ENCODE measurements at places on chromosomes 2 and 18.
A peak's percentile ranks its signal among the peaks of the same experiment; 100 is the strongest.

- H3K27me3 ChIP-seq = no peaks in the 10 kb centered on the region
- no peaks in the 10 kb centered on the region for H3K36me3 ChIP-seq
- H3K4me1 ChIP-seq = no peaks in the 10 kb centered on the region
- H3K4me3 ChIP-seq = no peak overlapping the region
- no peak for ATAC-seq
Observed at GRCh38 chr2:186256540-186256939, 229.5 kb upstream of the ZC3H15 start.

DNA sequence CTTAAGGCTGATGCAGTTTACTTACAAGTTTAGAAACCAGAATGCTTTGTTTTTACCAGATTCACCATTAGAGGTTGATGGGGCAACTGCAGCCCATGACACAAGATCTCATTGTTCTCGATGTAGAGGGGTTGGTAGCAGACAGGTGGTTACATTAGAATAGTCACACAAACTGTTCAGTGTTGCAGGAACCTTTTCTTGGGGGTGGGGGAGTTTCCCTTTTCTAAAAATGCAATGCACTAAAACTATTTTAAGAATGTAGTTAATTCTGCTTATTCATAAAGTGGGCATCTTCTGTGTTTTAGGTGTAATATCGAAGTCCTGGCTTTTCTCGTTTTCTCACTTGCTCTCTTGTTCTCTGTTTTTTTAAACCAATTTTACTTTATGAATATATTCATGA, 99.4 kb upstream of the IL1R2 start:
- no peak overlapping the region for H3K27ac ChIP-seq
- H3K4me1 ChIP-seq = no peaks in the 10 kb centered on the region
- no peaks in the 10 kb centered on the region for H3K27me3 ChIP-seq
- no peak for ATAC-seq
- H3K4me3 ChIP-seq = no peak overlapping the region
- H3K36me3 ChIP-seq = peaks cover 71% of the 10 kb centered on the region

GRCh38 chr2:62410926-62411456, 95.0 kb downstream of the TMEM17 start:
- no peaks in the 10 kb centered on the region for H3K36me3 ChIP-seq
- H3K27me3 ChIP-seq = no peaks in the 10 kb centered on the region
- no peaks in the 10 kb centered on the region for H3K4me1 ChIP-seq
- no peak overlapping the region for H3K4me3 ChIP-seq
- ATAC-seq = peak; percentile 5

- no peaks in the 10 kb centered on the region for H3K36me3 ChIP-seq
- ATAC-seq = no peak
- no peaks in the 10 kb centered on the region for H3K27me3 ChIP-seq
- H3K4me3 ChIP-seq = no peak overlapping the region
- H3K27ac ChIP-seq = no peak overlapping the region
Observed at GRCh38 chr2:135162786-135163185, 110.7 kb downstream of the RAB3GAP1 start.

DNA sequence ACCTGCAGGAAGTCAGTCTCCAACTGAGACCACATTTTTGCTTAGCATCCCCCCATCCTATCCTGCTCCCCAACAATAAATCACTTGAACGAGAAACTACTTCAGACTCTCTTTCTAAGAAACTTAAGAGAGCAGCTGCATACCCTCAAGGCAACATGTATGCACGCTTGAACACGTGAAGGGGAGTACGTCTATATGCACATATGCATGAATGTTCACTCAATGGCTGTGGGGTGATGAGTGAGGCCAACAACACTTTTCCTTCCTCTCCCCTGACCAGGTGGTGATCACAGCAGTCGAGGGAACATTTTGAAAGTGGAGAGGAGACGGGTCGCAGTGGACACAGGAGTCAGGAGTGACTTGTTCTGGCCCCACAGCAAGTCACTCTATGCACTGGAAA, 79.8 kb upstream of the LPIN2 start:
- no peak overlapping the region for H3K27ac ChIP-seq
- no peaks in the 10 kb centered on the region for H3K27me3 ChIP-seq
- H3K4me3 ChIP-seq = no peak overlapping the region
- H3K4me1 ChIP-seq = peaks cover 15% of the 10 kb centered on the region
- ATAC-seq = no peak
- H3K36me3 ChIP-seq = no peaks in the 10 kb centered on the region

DNA sequence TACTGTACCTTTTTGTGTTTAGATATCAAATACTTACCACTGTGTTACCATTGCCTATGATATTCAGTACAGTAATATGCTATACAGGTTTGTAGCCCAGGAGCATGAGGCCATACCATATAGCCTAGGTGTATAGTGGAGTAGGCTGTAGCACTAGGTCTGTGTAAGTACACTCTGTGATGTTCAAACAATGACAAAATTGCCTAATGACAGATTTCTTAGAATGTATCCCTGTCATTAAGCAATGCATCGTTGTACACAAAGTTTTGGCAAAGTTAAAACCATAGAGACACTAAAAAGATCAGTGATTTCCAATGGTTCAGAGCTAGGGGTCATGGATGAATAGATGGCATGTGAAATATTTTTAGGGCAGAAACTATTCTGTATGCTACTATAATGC, 415.5 kb downstream of the NCKAP5 start:
- no peak overlapping the region for H3K27ac ChIP-seq
- ATAC-seq = no peak
- no peak overlapping the region for H3K4me3 ChIP-seq
- no peaks in the 10 kb centered on the region for H3K4me1 ChIP-seq
- H3K27me3 ChIP-seq = no peaks in the 10 kb centered on the region
- no peaks in the 10 kb centered on the region for H3K36me3 ChIP-seq

DNA sequence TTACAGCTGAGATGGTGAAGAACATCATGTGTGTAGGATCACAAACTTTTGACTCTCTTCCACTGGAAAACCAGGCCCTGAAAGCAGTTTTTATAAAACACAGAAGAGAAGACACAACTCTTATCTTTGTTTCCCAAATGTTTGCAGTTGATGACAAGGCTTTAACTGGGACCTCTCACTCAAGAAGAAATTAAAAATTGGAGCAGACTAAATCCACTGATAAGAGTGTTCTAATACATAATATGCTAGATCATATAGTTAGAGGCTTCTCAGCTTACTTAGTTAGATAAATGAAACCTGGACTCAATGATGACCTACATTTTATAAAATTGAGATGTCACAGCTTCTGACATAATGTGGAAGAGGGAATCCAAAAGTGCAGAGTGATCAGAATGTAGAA, 158.3 kb upstream of the WDSUB1 start:
- no peak for ATAC-seq
- no peaks in the 10 kb centered on the region for H3K36me3 ChIP-seq
- H3K4me1 ChIP-seq = no peaks in the 10 kb centered on the region
- no peak overlapping the region for H3K27ac ChIP-seq
- H3K4me3 ChIP-seq = no peak overlapping the region

- H3K36me3 ChIP-seq = no peaks in the 10 kb centered on the region
- H3K4me1 ChIP-seq = no peaks in the 10 kb centered on the region
Observed at GRCh38 chr2:74493546-74493945, 5.9 kb downstream of the LBX2 start.

DNA sequence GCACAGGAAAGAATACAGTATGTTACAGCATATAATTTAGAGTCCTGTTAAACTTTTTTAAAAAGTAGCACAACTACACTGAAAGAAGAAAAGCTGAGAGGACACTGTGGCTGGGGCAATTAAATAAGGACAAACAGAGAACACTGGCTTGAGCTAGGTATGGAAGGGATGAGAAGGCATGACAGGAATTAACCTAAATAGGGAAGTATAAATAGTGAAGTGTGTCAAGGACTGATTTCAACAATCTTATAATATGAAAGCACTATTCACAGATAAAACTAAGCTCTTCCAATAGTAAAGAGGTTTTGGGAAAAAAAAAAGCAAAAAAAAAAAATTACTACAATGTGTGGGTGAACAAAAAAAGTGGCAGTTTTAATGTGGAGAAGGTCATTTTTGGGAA, 45.5 kb downstream of the PPP3R1 start:
- H3K36me3 ChIP-seq = peaks cover under 1% of the 10 kb centered on the region
- ATAC-seq = no peak
- no peaks in the 10 kb centered on the region for H3K4me1 ChIP-seq
- H3K27ac ChIP-seq = no peak overlapping the region

DNA sequence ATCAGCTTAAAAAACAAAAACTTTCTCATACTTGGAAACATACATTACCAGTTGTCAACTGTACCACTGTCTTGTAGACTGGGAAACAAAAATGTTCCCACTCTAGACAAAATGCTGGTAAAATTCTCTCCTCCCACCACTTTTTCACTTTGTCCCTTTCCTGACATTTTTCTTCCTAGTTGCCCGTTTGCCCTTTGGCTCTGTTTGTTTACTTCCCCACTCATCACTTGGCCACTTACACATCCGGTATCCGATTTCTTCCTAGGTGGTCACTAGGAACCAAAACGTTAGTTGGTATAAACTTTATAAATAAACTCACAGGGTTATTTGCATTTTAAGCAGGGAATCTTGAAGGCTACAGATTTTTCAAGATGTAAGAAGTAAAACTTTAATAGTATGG, 84.9 kb downstream of the METTL4 start:
- no peaks in the 10 kb centered on the region for H3K4me1 ChIP-seq
- no peak for ATAC-seq
- H3K27ac ChIP-seq = no peak overlapping the region
- H3K4me3 ChIP-seq = no peak overlapping the region

- no peaks in the 10 kb centered on the region for H3K36me3 ChIP-seq
- H3K4me1 ChIP-seq = no peaks in the 10 kb centered on the region
- H3K4me3 ChIP-seq = no peak overlapping the region
- no peak overlapping the region for H3K27ac ChIP-seq
Observed at GRCh38 chr2:168300460-168300859, 53.1 kb upstream of the STK39 start.

- H3K4me1 ChIP-seq = no peaks in the 10 kb centered on the region
- ATAC-seq = peak; percentile 41
- no peaks in the 10 kb centered on the region for H3K27me3 ChIP-seq
- H3K36me3 ChIP-seq = no peaks in the 10 kb centered on the region
- H3K4me3 ChIP-seq = no peak overlapping the region
Observed at GRCh38 chr2:3180082-3180908, 197.3 kb downstream of the EIPR1 start.

DNA sequence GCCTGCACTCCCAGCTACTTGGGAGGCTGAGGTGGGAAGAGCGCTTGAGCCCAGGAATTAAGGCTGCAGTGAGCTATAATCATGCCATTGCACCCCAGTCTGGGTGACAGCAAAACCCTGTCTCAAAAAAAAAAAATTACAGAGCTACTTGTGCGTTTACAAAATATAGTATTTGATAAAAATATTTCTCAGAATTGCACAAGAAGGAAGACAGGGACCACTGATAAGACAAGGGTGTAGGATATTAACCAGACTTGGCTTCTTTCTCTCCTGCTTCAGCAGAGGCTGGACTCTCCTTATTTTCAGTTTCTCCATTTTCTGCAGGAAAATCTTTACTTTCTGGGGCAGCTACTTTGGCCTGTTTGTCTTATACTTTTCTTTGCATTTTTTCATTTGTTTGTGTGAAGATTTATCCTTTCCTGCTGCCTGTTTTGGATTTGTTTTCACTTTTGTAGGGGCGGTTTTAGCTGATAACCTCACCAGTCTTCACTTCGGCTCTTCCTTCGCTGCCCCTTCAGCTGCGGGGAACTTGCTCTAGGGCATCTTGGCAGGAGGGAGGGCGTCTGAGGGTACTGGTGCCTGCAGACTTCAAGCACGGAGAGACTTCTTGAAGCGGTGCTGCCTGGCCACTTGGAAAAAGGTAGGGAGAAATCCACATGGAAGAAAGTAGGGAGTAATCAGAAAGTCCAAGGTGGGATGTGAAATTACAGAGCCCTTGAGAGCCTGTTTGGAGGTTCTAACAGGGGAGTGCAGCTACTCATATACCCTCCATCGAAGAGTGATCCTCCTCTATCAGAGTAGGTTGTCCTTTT, 14.9 kb upstream of the ZDBF2 start:
- no peaks in the 10 kb centered on the region for H3K36me3 ChIP-seq
- no peak overlapping the region for H3K27ac ChIP-seq
- no peak for ATAC-seq
- H3K27me3 ChIP-seq = peaks cover 100% of the 10 kb centered on the region
- H3K4me3 ChIP-seq = no peak overlapping the region

- peak overlapping the region; percentile 42 for H3K4me3 ChIP-seq
- no peaks in the 10 kb centered on the region for H3K36me3 ChIP-seq
- H3K27me3 ChIP-seq = peaks cover 4% of the 10 kb centered on the region
- H3K27ac ChIP-seq = no peak overlapping the region
- peaks cover 32% of the 10 kb centered on the region for H3K4me1 ChIP-seq
- ATAC-seq = peak; percentile 65
Observed at GRCh38 chr2:128736689-128737545, 418.2 kb upstream of the HS6ST1 start.

DNA sequence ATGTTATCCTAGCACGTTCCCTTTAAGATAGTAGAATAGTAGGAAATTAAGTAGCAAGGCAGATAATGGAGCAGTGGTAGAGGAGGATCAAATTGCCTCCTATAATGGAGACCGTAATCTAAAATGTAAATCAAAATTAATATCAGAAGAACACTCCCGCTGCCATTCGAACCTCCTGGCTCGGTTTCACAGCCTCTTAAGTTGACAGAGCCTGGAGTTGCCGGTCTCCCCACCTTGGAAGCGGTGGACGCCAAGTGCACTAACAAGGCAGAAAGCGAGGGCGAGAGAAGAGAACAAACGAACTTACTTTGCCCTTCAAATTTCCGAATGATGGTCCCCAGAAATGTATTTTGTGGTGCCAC, 450 bp downstream of the KCNH7 start:
- H3K4me1 ChIP-seq = no peaks in the 10 kb centered on the region
- peaks cover 43% of the 10 kb centered on the region for H3K27me3 ChIP-seq
- no peaks in the 10 kb centered on the region for H3K36me3 ChIP-seq
- no peak overlapping the region for H3K4me3 ChIP-seq

GRCh38 chr2:68171146-68171545, 13.5 kb downstream of the PNO1 start:
- H3K27me3 ChIP-seq = no peaks in the 10 kb centered on the region
- no peak overlapping the region for H3K27ac ChIP-seq
- H3K4me1 ChIP-seq = no peaks in the 10 kb centered on the region
- no peaks in the 10 kb centered on the region for H3K36me3 ChIP-seq
- H3K4me3 ChIP-seq = no peak overlapping the region
- no peak for ATAC-seq

GRCh38 chr2:41966431-41966893, 81.4 kb upstream of the PKDCC start:
- H3K27me3 ChIP-seq = no peaks in the 10 kb centered on the region
- peak overlapping the region; percentile 81 for H3K27ac ChIP-seq
- no peak overlapping the region for H3K4me3 ChIP-seq
- ATAC-seq = peak; percentile 85
- peaks cover 64% of the 10 kb centered on the region for H3K4me1 ChIP-seq
